ENCODE measurements at places on chromosomes 7 and 10.

DNA sequence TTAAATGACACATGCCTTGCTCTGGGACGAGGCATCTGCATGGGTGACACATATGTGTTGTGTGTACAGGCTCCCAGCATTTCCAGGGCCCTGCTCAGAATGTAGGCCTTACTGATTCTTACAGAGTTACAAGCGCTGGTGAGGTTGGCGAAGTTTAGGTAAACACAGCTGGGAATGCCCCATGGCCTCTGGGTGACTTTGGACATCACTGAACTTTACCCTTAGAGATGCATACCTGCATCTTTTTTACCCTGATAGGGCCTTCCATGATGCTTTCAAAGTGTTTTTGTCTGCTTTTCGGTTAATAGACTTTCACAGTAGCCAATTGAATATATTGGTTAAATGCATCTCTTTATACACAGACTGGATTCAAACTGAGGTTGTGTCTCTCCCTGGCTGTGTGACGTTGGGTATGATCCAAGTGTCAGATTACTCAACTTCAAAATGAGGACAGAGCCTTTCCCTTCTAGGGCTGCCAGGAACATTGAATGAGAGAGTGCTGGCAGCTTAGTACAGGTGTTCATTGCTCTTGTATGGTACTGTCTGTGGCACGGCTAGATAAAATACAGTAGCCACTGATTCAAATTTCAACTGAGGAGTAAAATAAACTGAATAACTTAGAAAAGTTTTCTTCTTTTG is 29.5 kb downstream of the EGFR start:
- DNase-seq, result no peak

DNA sequence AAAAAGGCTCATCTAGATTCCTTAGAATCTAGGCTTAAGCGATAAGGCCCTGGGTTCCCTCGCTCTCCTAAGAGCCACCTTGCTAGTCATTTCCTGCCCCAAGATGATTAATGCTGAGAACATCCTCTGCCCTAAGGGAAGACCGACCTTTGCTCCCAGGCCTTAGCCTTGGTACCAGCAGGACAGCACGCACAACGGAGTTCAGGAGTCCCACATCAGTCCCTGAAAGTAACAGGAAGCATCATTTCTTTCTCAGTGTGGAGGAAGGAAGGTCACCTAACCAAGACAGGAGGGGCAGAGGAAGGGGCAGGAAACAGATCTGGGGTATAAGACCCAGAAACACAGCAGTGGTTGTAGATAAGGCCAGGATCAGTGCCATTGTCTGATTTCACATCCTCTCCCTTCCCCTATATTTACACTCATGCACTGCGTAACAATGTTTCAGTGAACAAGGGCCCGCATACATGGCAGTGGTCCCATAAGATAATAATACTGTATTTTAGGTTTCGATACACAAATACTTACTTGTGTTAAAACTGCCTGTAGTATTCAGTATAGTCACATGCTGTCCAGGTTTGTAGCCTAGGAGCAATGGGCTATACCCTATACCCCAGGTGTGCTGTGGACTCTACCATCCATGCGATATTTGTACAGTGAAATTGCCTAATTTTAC is 8.1 kb upstream of the FAM107B start:
- no peak for DNase-seq

DNA sequence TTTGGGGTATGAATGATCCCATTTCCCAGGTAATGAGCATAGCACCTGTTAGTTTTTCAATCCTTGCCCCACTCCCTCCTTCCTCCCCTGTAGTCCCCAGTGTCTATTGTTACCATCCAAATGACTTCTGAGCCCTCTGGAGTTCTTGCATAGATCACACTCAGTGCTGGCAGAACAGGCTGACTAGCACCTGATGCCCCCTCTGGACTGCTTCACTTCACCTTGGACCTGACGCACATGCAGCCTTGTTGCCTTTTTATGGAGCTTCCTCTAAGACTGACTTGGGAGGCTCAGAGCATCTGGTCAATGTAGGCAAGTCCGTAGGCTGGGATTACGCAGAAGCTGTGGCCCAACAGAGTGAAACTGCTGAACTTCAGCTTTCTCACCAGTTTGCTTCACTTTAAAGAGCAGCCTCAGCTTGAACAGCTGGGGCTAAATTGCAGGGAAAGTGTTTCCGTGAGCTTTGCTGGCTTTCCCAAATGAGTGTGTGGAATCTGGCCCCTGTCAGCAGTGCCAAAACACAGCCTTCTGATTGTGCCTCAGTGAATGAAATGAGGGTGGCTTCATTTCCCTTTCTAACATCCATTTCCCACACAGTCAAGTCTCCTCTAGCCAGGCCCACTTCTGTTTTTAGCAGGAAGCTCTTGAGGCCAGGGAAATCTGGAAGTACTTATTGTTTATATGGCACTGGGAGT is 48.5 kb downstream of the NXPH1 start:
- no peak for DNase-seq

GRCh38 chr10:112687647-112688046 is 240.6 kb downstream of the VTI1A start:
- DNase-seq, result no peak

Measured in activated CD4-positive, CD25-positive, alpha-beta regulatory T cell treated with anti-CD3 and anti-CD28 coated beads, Interleukin-2, amount 50 U/mL, for 16 hours (primary cell).